ENCODE measurements at places on chromosomes 12 and 14. TPM values are rescaled to one million over a fixed set of nuclear protein-coding genes. Genes with fewer than 3 reads are reported as not detected.

Gene WNT1
- not detected for total RNA-seq

Gene TCL1A
- total RNA-seq: not detected

Gene CCDC177
- total RNA-seq: not detected

GRCh38 chr12:25824734-25825133, 133.7 kb upstream of the RASSF8 start:
- no peak for DNase-seq

DNA sequence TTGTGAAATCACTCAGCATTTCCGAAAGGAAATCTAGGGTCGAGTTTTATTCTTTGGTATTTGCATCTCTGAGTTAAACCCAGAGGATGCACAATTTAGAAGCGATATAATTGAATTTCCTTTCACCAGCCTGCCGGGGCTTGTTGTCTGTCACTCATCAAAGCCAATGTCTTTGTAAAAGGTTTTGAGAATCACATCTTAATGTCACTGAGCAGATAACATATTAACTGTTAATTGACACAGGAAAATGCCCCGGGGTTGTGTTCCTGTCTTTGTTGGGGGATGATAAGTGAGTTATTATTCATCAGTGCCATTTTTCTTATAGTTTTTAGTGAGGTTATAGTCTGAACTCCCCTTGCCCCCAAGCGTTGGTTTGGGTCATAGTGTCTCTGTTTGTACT, 73.4 kb downstream of the DUSP6 start:
- DNase-seq: no peak

DNA sequence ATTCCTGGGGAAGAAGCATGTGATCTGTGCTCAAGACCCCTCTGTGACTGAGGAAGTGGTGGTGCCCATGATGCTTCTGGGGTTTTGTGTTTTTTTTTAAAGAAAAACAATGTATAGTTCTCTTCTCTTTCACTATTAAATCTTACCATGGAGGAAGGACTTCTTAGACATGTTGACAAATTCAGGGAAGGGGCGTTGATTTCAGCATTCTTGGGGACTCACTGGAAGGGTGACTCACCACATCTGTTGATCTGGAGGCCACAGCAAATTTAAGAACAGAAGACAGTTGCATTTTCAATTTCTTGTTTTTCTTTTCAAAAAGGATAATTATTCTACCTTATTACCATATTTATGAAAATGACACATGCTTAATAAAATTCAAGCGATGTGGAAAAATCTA, 152.9 kb upstream of the RTL1 start:
- DNase-seq: peak; percentile 33

GRCh38 chr14:103122947-103123633, at the start of gene TNFAIP2:
TNFAIP2 (plus strand) TSS chr14:103123461; CDS start chr14:103126458, 2,997 bp downstream.
- no peak for DNase-seq

DNA sequence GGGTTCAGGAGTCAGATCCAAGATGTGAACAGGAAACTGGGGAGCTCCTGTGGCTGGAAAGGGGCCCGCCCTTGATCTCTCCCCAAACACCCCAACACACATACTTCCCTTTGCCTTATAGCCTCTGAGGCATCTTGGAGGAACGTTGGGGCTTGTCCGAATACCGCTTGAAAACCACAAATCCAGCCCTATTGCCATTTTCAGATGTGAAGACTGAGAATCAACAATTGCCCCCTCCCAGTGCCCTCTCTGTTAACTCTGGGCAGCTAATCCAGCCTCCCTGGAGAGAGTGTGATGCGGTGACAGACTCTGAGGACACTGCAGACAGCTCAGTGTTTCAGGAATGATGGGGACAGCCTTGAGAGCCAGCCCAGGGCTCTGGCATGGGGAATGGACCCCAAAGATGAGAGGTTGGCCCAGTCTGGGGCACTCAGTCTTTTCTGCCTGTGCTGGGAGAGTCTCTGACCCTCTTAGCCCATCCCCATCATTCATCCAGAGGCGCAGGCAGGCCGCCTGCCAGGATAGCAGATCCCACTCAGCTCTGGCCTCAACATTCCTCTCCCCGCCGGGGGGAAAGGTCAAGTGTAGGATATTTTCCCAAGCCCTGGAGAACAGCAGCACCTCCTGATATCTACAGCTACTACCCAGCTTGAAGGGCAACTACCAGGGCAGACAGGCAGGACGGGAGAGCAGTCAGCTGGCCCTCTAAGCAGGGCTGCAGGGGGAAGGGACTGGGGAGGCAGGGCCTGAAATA, 24.6 kb upstream of the LTBP2 start:
- DNase-seq: no peak

GRCh38 chr14:54566410-54567223, at the start of gene SAMD4A:
SAMD4A (plus strand) TSS chr14:54567128; CDS start chr14:54567917, 789 bp downstream.
- peak; percentile 90 for DNase-seq

DNA sequence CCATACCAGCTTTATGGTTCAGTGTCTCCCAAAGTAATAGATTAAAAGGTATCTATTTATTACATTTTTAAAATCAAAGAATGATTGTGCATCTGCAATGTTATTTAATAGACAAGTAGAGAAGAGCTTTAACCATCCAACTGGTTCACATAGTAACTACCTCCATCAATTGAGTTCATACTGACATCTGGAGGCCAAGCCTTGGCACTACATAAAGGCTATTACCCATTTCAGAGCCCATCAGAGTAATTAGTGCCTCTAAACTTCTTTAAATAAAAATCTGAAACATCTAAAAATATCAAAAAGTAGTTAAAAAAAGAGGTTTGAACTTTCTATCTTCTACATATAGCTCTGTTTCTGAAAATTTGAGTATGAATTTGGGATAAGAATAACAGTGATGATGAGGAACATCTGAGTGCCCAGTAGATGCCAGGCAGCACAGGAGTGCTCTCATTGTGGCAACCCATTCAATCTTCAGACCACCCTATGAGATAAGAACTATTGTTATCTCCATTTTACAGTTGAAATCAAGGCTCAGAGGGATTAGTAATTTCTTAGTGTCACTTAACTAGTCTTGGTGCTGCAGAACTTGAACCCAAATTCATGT, 132.9 kb upstream of the DAAM1 start:
- DNase-seq: peak; percentile 77

- DNase-seq: no peak
Measured at GRCh38 chr12:39628836-39629235, 9.2 kb upstream of the ABCD2 start.

GRCh38 chr14:105034315-105035039, 13.6 kb upstream of the CDCA4 start:
- DNase-seq: no peak

Measured in fibroblast of lung (primary cell).